Hair follicle dermal papilla cell (primary cell): ENCODE measurements at places on chromosomes 11 and 22. TPM values are rescaled to one million over a fixed set of nuclear protein-coding genes. Genes with fewer than 3 reads are reported as not detected.

The ACTN3 gene
- 0.16 TPM in 1 of 2 replicates, not detected in the other for total RNA-seq

The UBQLNL gene
- 0.32 and 0.49 TPM in 2 replicates for total RNA-seq

The NADSYN1 gene
- 63.1 and 78.5 TPM in 2 replicates for total RNA-seq

The CALCB gene
- 0.16 TPM in 1 of 2 replicates, not detected in the other for total RNA-seq

The FGF4 gene
- total RNA-seq = not detected in 2 replicates

The NXPE4 gene
- not detected in 2 replicates for total RNA-seq

The CRYBA4 gene
- total RNA-seq = not detected in 2 replicates

The OR5J2 gene
- total RNA-seq = not detected in 2 replicates

The PRR5L gene
- 26.0 and 28.1 TPM in 2 replicates for total RNA-seq

The OR5P2 gene
- total RNA-seq = not detected in 2 replicates

The MMP8 gene
- total RNA-seq = 2.3 and 2.8 TPM in 2 replicates

The AIFM3 gene
- 0.36 and 0.49 TPM in 2 replicates for total RNA-seq

The OR8A1 gene
- under 0.01 TPM in 1 of 2 replicates, not detected in the other for total RNA-seq

The SMTNL1 gene
- not detected in 2 replicates for total RNA-seq
